ENCODE measurements at places on chromosomes 3 and 15.
A peak's percentile ranks its signal among the peaks of the same experiment; 100 is the strongest.

DNA sequence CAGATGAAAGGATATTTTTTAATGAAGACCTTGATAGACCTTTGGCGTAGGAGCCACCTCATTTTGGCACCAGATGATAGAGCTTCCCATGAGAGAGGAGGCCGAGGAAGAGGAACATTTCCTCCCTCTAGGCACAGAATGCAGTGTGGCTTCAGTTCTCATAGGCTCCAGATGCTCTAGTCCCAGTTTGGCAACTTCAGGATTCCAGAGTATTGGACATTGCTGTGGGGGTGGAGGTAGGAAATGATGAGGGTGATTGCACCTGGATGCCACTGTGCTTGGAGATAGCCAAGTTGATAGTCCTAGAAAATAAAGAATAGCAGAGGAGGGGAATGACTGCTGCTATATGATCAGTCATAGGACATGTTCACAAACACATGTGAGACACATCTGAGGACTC lies 58.3 kb upstream of the KY start:
- no peak for DNase-seq

GRCh38 chr15:68383161-68384074 lies 48.5 kb downstream of the ITGA11 start:
- peak; percentile 24 for DNase-seq

DNA sequence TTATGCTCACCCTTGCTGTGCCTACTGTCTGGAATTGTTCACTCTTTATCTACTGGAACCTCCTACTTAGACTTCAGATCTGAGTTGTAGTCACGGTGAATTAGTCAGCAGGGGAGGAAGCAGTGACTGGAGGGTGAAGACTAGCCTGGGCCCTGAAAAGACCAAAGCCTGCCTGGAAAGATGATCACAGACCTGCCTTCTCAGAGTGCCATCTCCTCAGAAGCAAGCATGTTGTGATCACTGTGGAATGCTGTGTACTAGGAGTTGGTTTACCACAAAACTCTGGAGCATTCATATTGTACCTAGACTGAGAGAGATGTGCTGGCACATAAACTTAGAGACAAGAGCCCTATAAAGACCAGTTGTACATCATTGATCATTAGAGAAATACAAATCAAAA lies 100.7 kb upstream of the SCN10A start:
- DNase-seq: no peak

DNA sequence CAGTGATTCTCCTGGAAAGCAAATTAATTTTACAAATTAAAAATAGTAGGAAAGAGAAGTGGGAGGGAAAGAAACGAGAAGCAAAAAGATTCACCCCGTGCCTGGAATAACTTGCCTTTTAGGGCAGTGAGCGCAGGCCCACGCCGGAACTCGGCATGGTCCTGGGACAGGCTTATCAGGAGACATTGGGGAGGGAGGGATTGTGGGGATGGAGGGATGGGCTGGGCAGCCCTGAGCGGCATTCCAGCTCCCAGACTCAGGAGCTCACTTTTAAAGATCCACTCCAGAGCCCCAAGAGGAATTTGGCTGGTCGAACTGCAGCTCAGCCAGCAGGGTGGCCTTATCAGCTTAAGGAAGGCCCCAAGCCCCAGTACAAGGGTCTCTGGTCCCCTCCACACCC lies 117.9 kb downstream of the ADCY5 start:
- no peak for DNase-seq

- DNase-seq: no peak
Observed at GRCh38 chr3:177182352-177182751, 14.9 kb downstream of the TBL1XR1 start.

- DNase-seq: no peak
Observed at GRCh38 chr3:10707400-10708215, 108.4 kb upstream of the SLC6A11 start.

GRCh38 chr3:66463730-66464511 lies 36.9 kb downstream of the LRIG1 start:
- no peak for DNase-seq

GRCh38 chr15:81809543-81809942 lies 236.3 kb downstream of the MEX3B start:
- DNase-seq: no peak

- DNase-seq: no peak
Observed at GRCh38 chr3:16134173-16134928, 40.1 kb upstream of the GALNT15 start.

GRCh38 chr3:100954199-100954935 lies 38.9 kb downstream of the ABI3BP start:
- no peak for DNase-seq

DNA sequence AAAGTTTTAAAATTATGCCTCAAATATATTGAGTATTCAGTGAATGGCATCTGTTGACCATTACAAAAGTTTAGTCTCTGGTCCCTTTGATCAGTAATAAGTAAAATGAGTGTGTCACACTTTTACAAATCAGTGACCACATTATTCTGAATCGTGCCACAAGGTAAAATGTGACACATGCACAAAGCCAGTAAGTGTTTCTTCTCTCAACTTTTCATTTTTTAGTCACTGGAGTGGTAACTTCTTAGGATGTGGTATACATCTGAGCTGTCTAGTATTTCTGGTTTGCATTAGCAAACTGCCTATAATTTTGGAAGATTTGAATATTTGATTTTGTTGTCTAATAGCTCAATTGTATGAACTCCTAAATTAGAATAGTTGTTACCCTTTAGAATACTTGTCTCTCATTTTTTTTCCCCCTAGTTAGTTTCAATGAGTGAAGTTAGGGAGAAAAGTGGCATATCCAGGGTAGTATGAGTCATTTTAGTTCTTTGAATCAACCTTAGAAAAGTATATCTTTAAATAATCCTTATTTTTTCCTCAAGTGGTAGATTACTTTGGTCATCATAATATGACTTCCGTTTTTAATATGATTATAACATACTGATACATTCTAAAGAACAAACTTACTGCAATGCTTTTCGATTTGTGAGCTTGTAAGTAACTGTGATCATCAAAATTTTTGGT lies 18.1 kb downstream of the DNAJC13 start:
- DNase-seq: no peak
